ENCODE measurements at places on chromosomes 7 and 10.

DNA sequence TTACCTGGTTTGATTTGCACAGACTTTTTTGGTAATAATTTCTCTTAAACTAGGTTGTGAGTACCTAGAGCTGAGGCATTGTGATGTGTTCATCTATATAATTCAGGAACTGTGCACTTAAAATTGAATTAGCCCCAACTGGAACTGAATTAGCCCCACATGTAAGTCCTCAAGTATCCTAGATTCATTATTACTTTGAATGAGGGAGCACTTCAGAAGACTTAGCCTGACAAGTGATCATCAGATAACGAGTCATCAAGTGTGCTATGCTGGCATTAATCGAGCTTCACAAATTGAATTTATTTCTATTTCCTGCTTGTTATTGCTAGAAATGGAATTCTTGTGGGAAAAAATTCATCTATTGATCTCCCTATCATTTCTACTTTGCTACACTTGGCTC, 323.4 kb upstream of the SEMA3D start:
- no peak for DNase-seq

GRCh38 chr10:20993389-20993788, 96.3 kb upstream of the NEBL start:
- DNase-seq: no peak

- DNase-seq: no peak
Measured at GRCh38 chr10:43953672-43954071, 305.0 kb upstream of the ZNF32 start.

DNA sequence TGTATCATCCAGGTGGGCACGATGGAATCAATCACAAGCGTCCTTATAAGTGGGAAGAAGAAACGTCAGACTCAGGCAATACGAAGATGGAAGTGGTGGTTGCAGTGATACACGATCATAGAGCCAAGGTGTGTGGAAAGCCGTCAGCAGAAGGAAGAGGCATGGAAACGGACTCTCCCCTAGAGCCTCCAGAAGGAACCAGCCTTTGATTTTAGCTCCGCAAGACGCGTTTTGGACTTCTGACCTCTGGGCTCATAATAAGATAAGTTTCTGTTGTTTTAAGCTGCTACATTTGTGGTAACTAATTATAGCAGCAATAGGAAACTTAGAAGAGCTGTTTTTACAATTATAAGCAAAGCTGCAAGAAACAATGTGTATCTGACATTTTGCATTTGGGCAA, 14.8 kb downstream of the FANK1 start:
- no peak for DNase-seq

DNA sequence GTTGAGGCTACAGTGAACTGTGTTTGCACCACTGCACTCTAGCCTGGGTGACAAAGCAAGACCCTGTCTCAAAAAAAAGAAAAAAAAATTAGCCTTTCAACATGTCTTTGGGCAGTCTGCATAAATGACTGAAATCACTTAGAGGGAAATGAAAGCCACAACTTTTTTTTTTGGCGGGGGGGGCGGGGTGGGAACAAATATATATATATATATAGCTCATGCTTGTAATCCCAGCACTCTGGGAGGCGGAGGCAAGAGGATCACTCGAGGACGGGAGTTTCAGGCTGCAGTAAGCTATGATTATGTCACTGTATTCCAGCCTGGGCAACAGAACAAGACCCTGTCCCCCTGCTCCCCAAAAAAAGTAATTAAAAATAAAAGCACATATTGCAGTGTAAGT, 23.4 kb upstream of the MICU1 start:
- DNase-seq: no peak

DNA sequence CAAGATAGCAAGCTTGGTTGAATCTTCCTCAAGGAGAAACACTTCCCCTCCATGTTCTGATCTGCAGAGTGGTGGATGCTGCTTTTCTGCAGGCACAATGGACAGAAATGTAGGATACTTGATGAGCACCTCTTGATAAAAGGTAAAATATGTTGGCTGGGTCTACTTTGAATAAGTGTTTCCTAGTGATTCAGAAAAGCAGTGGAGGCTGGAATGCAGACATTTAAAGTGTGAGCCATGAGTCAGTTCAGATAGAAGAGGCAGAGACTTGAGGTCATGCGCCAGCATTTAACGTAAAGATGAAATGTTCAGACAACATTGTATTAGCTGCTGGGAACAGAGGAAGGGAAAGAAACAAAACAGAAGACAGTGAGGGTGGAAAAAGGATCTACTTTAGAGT, 403.1 kb downstream of the ADRA2A start:
- no peak for DNase-seq

DNA sequence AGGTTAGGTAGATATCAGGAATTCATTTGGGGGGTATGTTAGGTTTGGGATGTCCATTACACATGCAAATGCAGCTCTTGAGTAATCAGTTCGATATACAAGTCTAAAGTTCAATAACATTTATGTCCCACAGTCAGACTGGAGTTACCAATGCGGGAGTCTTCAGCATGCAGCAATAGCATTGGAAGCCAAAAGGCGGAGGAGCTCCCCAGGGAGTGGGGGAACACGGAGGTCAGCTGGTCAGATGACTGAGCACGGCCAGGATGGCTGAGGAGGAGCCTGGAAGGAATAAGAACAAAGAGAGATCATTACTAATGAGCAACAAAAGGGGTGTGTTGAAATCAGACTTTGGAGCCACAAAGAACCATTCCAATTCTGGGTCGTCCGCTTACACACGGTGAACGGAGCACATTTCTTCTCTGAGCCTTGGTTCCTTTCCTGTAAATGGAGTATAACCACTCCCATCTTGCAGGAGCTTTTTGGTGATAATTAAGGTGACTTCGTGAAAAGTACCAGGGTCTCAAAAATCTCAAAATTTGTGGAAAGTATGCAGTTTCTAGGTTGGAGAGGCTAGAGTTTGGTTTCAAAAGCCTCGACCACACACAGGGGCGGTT, 478 bp upstream of the ZNF22 start:
- no peak for DNase-seq

GRCh38 chr10:124616040-124616835, 127.9 kb downstream of the FAM53B start:
- DNase-seq: no peak

DNA sequence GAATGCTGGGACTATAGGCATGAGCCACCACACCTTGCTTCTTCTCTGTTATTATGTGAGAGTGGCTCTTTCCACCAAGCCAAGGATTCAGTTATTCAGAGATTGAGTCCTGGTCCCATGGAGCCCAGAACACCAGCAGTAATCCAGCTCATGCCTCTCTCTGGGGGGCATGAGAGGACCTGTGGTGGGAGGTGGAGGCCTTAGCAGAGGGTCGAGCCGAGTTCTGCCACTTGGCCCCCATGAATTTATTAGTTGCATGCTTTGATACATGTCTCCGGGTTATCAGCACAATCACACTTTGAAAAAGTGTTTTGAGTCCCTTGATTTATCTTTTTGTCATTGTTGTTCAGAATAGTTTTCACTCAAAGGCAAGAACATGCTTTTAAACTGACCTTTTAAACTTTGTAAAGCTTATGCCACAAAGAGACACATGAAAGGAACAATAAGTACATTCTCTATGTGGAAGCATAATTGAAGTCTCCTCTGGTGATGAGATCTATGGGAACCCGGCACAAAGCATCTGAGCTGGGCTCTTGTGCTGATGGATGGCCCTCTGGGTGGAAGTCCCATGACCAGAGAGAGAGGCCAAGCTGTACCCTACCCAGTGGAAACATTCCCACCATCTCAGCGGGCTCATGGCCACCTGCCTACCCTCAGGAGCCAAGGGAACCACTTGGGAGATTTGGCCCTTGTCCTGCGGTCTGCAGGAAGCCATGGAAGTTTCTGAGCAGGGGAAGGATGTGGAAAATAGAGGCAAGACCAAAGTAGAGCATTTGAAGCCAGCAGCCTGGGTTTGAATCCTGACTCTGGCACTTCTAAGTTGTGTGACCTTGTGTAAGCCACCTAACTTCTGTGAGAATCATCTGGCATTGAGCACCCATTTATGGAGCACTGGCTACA, 53.9 kb downstream of the MINDY4 start:
- no peak for DNase-seq

- no peak for DNase-seq
Measured at GRCh38 chr7:47941136-47941844, 7.0 kb downstream of the PKD1L1 start.

GRCh38 chr7:4133491-4134044, 548.5 kb upstream of the FOXK1 start:
- no peak for DNase-seq

DNA sequence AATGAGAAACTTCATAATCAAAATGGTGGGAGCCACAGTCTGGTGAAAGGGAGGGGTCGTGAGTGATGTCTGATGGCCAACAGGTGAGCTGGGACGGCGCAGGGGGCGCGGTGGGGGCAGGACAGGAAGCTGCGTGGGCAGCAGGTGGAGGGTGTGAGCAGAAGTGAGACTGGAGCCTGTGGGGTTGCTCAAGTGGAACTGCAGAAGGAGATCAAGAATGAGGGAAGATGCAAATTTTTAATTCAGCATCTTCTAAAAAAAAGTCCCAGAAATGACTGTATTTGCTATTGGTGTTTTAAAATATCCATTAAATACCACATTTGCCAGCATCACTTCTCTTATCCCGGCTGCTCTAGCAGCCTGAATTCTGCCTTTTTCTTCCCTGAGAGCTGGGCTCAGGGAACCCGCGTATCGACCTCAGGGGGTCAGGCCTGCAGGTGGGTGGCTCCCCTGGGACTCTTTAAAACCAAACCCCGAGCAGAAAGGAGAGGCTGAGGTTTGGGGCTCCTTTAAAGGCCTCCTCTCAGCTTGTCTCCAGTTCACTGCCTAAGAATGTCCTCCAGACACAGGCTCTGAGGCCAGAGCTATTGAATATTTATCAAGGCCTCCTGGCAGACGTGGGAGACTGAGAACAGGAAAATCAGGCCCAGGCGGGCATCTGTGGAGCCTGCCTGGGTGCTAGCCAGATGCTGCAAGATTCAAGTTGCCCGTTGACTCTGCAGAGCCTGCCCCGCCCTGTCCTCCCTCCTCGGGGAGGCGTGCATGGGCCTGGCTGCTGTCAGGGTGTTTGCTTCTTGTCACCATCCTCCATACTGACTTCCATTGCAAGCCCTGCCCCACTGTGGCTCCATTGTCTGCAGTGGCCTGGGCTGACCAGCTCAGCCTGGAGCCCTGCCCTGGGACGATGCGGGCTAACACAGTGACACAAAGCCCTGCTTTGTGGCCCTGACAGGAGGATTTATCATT, 53.9 kb downstream of the SYPL1 start:
- DNase-seq: no peak

DNA sequence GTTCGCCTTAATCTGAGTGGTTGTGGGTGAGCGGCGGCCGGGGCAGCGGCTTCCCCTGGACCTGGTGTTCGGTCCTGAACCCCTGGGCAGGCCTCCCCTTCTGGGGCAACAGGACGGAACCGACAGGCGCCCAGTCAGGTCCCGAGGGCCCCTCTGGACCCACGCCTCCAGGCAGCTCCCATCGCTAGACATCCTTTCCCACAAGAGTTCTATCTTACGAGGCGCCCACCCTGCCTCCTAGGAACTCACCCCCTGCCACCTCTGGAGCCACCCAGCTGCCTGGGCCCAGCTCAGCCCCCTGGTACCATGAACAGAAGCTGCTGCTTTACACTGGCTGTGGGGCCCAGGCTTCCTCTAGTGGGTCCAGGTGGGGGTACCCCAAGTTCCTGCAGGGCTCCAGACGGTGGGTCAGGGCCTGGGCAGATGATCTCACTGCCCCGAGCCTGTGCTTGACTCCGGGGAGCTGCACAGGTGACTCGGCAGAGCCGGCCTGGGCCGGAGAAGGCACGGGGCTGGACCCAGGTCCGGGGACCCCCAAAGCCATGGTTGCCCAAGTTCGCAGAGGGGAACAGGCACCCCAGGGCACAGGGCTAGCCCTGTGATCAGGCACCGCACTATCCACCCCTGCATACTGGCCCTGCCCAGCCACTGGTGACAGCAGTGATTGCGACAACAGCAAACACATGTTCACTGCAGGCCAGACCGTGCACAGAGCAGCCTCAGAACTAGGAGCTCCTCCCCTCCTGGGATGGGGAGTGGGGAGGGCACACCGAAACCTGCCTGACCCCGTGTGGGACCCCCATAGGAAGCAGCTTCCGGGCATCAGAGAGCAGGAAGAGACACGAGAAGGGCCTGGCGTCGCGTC, 180.3 kb downstream of the ELFN1 start:
- no peak for DNase-seq

DNA sequence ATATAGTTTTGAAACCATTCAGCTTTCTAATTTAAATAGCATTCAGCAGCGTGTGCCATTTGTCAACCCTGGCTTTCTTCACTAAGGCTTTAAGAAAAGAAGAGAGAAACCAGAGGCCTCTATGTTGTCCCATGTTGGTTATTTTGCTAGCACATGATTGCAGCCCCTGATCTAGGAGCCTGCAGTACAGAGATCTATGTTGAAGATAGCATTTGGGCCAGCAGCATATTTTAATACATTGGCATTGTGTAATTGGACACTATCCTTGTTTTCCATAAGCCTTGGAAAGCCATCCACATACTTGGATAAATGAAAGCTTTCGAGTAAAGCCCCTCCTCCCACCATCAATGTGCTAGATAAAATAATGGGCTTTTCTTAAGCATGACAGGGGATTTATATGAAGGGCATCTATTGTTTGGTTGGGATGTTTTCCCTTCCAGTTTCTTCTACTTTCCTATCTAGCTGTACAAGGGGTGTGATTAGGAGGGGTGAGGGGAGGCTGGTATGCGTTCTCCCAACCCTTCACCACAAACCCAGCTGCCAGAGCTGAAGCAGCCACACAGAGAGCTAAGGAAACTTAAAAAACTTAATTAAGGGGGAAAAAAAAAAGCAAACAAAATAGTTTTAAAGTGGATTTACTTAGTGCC, 23.1 kb upstream of the SDHAF3 start:
- DNase-seq: no peak

GRCh38 chr7:99455874-99456273, 10.1 kb downstream of the ATP5MF start:
- DNase-seq: no peak

GRCh38 chr7:16944936-16945335, 63.2 kb upstream of the AGR3 start:
- no peak for DNase-seq

GRCh38 chr10:97047788-97048187, 138.0 kb downstream of the SLIT1 start:
- no peak for DNase-seq

GRCh38 chr7:79352323-79352722, 101.1 kb downstream of the MAGI2 start:
- no peak for DNase-seq
